Foreskin keratinocyte (primary cell): ENCODE measurements at places on chromosomes 3 and 15. TPM values are rescaled to one million over a fixed set of nuclear protein-coding genes. Genes with fewer than 3 reads are reported as not detected.

DNA sequence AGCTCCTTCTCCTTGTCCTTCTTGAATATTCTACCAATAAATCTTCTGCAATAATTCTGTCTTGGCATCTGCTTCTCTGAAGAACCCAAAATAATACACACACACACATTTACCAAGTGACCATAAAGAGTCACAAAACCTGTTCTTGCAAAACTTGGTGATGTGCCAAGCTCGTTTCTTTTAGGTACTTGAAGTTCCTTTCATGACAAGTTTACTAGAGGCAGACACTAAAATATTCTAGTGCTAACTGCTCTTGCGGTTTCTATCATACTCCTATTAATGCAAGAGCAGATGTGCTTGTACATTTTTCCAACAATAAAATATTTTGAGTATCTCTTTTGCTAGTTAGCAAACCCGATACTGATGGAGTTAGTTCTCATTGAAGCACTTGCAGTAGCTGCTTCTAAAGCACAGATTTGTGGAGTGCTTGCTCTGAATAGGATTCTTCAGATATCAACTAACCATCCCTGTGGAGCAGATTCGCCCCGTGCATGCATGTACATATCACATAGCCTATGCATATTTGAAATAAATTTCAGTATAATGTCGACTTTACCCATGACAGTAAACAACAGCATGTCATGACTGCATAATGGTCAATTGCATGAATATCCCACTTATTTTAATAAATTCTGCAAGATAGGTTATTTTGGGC lies 23.2 kb downstream of the HHLA2 start:
- DNase-seq, result no peak

The CD200R1 gene
- 0.04 TPM in 1 of 2 replicates, not detected in the other for total RNA-seq

GRCh38 chr15:77075528-77075927 lies 4.6 kb upstream of the TSPAN3 start:
- DNase-seq, result no peak

DNA sequence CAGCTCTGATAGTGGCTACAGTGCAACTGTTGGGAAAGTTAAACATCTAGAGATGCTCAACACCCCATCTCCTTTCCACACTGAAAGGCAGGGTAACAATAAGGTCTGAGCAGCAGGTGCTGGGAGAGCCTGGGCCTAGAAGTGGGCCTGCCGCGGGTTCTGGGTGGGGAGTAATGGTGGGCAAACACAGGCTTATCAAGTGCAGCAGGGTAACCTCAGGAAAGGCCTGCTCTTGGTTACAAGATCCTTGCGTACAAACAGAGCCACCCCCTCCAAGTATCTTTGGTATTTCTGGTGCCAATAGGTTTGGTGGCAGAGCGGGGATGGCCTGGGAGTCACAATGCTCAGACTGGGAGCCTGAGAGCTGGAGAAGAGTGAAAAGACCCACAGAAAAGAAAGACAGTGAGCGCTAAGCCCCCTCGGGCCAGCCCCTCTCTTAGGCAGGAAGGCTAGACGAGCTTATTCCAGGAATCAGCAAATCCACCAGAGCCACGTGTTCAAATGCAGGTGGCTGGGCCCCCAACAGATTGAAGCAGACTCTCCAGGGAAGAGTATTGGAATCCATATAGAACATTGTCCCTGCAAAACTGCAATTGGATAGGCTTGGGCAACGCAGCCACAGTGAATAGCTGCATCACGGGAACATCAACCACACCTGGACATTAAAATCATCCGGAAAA lies 2.7 kb downstream of the IQSEC1 start:
- no peak for DNase-seq

DNA sequence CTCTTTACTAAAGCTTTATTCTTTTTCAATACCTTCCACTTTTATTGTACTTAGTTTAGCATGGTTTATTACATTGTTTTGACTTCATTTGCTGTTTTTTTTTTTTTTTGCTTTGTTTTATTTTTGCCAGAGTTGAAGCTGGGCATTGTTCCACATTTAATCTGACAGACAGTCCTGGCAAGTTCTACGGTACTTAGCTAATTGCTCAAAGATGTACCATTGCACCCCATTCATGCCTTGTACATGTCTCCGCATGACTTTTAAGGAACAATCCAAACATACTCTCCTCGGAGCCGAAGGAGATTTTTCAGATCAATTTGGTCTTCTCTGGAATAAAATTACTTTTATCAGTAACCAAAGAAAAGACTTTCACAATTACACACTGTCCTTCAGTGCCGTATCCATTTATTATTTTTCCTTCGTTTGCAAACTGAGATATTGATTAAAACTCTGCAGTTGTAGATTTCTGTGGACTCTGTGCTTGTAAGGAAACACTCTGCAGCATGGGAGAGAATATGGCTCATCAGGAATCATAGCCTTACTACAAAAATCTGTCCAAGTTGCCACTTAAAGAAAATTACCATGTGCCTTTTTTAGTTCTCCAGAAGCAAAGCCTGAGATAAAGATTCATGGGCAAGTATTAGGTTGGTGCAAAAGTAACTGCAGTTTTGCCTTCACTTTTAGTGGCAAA lies 952.0 kb downstream of the AGBL1 start:
- peak; percentile 70 for DNase-seq

- peak; percentile 45 for DNase-seq
Measured at GRCh38 chr3:167110901-167111300, 269.2 kb downstream of the ZBBX start.

The ACKR2 gene
- 0.20 and 0.21 TPM in 2 replicates for total RNA-seq

The ZBTB47 gene
- total RNA-seq, result 7.7 and 8.7 TPM in 2 replicates

DNA sequence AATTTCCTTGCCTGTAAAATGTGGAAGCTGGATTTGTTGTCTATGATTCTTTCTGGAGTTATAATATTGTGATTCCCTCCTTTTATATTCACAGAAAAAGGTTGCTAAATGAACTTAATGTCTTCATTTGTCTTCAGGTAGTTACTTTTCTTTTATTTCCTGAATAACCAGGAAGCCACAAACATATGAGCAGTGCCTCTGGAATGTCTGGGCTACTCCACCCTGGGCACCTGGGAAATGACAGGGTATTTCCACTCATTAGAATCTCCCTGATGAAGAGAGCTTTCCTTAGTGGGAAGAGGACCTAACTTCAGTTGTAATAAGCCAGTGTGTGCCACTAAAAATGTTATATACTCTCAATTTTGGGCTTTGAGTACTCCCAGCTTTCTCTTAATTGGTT lies 3.8 kb upstream of the SLMAP start:
- peak; percentile 83 for DNase-seq
